ENCODE measurements at places on chromosomes 5 and 9.

- DNase-seq, result no peak
These were observed 518.5 kb downstream of the NR2F1-AS1 start for GRCh38 chr5:93062548-93062947.

DNA sequence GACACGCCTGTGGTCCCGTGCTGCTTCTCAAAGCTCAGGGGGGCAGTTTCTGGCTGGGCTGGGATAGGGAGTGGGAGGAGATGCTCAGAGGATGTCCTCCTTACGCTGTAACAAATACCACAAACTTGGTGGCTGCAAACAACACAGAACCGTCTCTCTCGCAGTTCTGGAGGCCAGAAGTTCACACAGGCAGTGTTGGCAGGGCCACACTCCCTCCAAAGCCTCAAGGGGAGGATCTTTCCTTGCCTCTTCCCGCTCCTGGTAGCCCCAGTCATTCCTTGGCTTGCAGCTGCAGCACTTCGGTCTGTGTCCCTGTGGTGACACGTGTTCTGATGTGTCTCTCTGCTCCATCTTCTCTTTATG is 10.4 kb upstream of the ORM1 start:
- no peak for DNase-seq

DNA sequence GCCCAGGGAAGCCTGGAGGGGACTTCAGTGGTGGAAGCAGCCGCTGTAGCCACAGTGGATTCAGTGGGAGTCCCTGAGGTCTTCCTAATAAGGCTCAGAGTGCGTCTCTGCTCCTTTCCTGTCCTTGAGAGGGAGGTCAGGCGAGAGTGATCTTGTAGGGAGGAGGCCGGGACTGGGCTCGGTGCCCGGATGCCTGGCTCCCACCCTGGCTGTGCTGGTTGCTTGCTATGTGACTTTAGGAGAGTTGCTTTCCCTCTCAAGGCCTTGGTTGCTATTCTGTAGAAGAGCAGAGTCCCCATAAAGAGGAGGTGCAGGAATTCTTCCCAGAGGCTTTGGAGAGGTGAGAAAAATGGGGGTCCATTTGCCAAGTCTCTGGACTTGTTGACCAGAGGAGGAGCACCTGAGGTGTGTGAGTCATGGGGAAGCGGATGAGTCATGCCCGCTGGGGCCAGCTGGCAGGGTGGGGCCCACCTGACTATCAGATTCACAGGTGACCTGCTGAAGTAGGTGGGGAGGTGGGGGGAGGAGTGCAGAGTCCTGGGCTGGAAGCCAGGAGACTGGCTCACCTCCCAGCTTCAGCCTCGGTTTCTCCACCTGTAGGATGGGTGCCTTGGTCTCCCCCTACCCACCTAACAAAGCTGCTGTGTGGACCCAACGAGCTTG is 13.8 kb downstream of the GSN start:
- no peak for DNase-seq

DNA sequence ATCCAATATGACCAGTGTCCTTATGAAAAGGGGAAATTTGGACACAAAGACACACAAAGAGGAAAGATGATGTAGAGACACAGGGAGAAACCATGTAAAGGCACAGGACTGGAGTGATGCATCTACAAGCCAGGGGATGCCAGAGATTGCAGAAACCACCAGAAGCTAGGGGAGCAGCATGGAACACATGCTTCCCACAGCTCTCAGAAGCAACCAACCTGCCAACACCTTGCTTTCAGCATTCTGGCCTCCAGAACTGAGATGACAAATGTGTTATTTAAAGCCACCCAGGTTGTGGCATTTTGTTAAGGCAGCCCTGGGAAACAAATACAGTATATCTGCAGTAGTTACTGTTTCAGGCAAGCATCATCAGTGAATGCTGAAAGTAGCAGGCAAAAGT is 23.2 kb downstream of the DAP start:
- no peak for DNase-seq

DNA sequence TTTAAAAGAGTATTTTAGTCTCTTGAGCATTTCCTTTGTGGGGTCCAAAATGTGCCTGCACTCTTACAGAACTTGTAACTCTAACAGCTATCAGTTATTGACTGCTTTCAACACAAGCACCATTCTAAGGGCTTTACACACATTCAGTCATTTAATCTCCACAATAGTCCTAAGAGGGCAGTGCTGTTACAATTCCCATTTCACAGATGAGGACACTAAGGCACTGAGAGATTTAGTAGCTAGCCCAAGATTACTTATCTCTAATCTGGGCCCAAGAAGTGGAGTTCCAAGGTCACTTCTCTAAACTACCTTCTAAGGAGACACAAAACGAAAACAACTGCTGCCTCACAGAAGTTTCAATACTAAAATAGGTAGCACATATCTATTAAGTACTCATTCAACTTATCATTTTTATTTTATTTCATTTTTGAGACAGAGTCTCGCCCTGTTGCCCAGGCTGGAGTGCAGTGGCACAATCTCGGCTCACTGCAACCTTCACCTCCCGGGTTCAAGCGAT is 275.2 kb downstream of the CWC27 start:
- DNase-seq, result no peak

DNA sequence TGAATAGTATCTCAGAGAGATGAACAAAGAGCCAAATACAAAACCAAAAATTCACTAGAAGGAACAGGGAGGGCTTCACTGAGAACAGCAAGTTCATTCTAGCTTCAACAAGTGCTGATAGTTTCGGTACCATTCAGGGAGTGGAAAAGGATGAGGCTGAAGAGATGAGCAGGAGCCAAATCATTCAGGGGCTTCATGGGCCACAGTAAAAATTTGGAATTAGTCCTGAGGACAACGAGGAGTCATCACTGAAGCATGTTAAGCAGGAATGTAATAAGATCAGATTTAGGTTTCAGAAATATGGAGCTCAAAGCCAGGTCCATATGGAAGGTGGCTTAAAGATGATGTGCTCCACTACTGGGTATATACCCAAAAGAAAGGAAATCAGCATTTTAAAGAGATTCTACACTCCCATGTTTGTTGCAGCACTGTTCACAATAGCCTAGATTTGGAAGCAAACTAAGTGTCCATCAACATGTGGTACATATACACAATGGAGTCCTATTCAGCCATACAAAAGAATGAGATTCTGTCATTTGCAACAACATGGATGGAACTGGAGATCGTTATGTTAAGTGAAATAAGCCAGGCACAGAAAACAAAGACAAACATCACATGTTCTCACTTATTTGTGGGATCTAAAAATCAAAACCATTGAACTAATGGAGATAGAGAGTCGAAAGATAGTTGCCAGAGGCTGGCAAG is 36.2 kb downstream of the SPOCK1 start:
- DNase-seq, result no peak

DNA sequence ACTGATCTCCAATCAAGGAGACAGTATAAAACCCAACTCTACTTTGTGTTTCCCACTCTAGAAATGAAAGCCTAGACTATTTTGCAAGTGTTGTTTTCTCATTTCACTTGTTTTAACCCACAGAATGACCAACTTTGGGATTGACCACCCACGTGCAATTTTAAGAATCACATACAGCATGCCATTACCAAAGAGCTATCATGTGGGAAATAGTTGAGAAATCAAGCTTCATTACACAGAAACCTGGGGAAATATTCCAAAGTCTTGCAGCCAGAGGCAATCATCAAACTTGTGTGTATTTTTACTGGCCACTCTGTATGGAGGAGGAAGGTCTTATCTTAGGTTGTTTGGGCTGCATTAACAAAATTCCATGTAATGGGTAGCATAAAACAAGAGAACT is 451.4 kb upstream of the DAB2 start:
- DNase-seq, result no peak

- no peak for DNase-seq
These were observed 5.3 kb downstream of the CDKN2AIPNL start for GRCh38 chr5:134406390-134406789.

DNA sequence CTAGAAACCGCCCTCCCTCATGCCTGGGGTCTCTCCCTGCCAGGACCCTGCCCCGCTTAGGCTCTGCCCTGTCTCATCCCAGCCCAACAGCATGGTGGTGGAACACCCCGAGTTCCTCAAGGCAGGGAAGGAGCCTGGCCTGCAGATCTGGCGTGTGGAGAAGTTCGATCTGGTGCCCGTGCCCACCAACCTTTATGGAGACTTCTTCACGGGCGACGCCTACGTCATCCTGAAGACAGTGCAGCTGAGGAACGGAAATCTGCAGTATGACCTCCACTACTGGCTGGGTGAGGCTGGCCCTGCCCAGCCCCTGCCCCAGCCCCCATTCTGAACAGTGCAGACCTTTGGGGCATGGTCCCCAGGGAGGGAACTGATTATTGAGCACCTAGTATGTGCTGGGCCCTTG is 33.9 kb downstream of the GSN start:
- DNase-seq, result no peak

- no peak for DNase-seq
These were observed 41.3 kb downstream of the RANBP17 start for GRCh38 chr5:170903075-170903474.

- DNase-seq, result no peak
These were observed 3.3 kb downstream of the ADRB2 start for GRCh38 chr5:148829734-148830133.

GRCh38 chr5:180640611-180640860 is 8.9 kb downstream of the FLT4 start:
- DNase-seq, result no peak

DNA sequence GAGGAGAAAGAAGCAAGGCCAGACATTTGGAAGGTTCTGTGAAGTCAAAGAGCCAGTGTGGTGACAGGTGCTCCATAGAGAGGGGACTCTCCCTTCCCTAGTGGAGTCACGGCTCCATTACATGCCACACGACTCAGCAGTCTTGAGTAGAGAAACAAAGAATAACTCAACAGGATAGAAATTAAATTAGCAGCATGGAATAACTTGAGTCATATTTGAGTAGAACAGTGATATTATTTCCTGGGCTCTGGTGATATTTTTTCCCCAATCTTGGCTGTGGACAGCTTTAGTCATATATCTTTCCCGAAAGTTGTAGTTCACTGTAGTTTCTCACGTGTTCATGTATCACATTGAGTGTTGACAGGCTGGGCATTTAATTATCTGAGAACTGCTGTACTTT is 149.7 kb upstream of the EFNA5 start:
- no peak for DNase-seq
